ENCODE measurements at places on chromosomes 11 and 22.

GRCh38 chr11:18264035-18264434 lies 2.0 kb upstream of the SAA1 start:
- DNase-seq, result no peak

DNA sequence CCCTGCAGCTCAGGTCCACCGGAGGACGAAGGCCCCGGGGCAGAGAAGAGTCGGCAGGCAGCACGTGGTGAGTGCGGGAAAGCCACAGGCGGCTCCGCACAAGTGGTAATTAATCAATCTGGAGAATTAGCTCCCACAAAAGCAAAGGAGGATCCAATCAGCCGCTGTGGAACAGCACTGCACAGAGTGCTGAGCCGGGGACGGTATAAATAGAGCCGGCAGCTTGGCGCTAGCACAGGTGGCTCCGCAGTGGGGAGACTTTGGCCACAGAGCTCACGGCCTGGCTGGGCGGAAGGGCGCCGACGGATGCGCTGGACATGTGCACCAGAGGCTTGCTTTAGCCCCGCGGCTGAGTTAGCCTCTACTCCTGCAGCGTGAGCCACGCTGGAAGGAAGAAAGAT lies 48.9 kb downstream of the IGSF9B start:
- DNase-seq, result no peak

- no peak for DNase-seq
Observed at GRCh38 chr22:44338177-44338810, 25.5 kb upstream of the SHISAL1 start.

GRCh38 chr11:126146454-126147192 lies 64.8 kb downstream of the RPUSD4 start:
- no peak for DNase-seq

GRCh38 chr11:925496-926301 lies at the start of gene AP2A2:
TSS of gene AP2A2 (plus strand) at chr11:925870. CDS start at chr11:926022, 152 bp downstream.
- DNase-seq, result peak; percentile 92

- DNase-seq, result no peak
Observed at GRCh38 chr22:26853495-26853894, 196.1 kb downstream of the MIAT start.

DNA sequence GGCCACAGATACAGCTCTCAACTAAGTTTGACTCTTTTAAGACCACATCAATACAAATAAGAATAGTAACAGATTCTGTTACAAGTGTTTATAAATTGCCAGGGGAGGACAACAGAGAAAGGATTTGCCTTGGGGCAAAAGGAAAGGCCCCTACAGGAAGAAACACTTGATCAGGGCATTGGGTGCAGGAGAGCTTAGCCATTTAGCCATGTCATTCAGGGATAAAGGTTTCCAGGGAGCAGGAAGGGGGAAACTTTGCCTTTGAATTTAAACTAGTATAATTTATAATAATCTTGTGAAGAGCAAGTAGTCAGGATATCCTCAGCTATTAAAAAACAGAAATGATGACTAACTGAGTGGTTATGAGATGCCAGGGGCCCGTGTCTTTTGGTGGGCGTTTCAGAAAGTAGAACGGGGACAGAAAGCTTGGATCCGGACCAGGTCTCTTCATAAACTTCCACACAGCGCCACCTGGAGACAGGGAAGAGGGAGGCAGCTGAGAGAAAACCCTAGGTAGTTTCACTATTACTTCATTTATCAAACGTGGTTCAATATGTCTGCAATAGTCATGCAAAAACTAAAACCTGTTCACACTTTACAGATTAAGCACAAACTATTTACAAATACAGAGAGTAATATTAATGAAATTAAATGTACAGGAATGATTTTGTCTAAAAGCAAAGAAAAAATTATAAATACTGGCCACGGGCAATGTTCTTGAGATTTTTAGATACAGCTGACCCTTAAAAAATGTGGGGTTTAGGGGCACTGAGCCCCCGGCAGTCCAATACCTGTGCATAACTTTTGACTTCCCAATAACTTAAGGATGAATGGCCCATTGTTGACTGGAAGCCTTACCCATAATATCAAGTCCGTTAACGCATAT lies 11.0 kb upstream of the SLC5A4 start:
- DNase-seq, result peak; percentile 62

DNA sequence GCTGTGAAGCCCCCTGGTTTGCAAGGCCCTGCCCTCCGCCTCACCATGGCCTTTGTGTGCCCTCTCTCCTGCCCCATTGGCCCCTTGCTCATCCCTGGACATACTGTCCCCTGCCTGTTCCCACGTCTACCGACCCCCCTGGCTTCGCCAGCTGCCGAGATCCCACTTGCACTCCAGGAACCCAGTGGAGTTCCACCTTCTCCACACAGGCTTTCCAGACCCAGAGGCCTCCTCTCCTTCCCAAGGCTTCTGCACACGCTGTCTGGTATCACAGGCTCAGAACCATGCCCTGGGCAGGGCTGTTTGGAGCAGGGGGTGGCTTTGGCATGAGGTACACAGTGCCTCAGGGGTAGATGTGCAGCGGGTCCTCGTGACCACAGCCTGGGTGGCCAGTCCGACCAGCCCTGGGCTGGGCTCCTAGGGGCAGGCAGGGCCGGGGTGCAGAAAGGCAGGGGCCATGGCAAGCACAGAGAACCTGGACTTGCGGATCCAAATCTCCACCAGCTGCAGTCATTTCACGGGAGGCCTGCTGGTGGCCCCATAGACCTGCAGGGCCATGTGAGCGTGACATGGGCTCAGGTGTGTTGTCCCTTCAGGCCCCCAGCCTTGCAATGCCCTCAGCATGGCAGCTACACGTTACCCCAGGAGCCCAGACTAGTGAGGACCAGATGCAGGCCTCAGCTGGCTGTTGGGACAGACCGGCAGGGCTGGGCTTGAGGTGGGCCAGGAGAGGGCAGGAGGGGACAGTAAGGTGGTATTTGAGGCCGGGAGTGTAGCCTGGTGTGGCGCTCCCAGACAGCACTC lies 9.5 kb downstream of the GRK2 start:
- DNase-seq, result no peak

- DNase-seq, result no peak
Observed at GRCh38 chr11:1648653-1649420, 19.3 kb downstream of the KRTAP5-5 start.

- no peak for DNase-seq
Observed at GRCh38 chr11:66183494-66184048, 84.9 kb upstream of the RAB1B start.

GRCh38 chr11:130431331-130431773 lies 2.9 kb upstream of the ADAMTS8 start:
- no peak for DNase-seq

DNA sequence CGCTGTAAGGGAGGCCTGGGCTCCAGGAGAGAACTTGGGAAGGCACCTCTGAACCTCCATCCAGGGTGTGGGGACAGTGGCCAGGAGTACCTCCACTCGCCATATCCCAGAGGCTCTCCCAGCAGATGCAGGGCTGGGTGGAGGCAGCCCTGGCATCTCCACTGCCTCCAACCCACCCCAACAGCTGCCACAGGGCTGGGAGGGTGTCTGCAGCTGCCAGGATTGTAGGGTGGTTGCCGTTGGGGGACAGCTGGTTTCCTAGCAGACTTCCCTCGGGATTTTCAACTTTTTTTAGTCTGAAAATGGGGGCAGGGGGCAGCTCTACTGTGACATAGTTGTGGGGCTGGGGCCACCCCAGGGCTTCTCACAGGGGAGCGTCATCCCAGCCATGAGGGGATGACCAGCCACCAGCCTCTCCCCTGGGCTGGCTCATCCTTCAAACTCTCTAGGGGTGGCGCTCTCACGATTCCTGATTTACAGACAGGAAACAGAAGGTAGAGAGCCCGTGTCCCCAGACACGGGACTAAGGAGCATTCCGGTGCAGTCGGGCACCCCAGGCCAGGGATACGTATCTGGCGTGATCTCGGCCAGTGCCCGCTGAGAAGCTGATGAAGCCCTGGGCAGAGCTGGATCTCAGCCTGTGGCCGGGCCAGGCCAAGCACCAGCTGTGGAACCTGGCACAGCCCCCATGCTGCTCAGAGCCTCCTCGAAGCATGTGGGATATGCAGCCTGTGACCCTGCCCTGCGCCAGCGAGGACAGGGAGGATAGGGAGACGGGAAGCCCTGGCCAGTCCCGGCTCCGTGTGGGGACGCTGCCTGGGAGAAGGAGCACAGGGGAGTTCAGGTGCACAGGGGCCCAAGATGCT lies 9.9 kb downstream of the PRR5 start:
- DNase-seq, result no peak

DNA sequence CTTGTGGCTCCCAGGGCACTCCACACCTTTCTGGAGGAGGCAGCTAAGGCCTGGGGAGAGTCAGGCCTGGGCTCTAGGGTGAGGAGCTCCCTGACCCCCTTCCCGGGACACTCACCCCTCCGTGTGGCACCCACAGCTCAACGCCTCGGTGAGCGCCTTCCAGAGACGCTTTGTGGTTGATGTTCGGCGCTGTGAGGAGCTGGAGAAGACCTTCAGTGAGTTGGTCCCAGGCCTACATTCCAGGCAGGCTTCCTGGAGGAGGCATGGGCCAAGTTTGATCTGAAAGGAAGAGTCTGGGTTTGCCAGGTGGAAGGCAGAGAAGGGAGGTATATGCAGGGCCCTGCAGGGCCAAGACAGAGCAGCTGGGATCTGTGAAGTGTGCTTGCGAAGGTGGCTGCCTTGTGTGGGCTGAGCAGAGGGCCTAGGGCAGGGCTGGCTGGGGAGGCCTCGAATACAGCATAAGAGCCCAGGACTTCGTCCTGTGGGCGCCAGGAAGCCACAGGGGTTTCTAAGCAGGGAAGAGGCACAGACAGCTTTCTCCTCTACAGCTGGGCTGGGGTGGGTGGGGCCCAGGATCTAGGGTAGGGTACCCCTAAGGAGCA lies 2.9 kb downstream of the TCIRG1 start:
- DNase-seq, result no peak

DNA sequence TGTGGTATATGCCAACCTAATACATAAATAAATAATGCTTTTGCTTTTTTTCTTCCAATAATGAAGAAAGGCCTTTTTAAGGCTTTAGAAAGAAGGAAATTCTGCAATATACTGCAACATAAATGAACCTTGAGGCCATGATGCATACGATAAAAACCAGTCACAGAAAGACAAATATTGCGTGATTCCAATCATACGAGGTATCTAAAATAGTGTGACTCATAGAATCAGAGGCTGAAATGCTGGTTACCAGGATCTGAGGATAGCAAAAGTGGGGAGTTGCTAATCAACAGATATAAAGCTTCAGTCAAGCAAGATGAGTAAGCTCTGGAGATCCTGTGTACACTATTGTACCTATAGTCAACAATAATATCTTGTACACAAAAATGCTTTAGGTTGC lies 24.2 kb downstream of the MS4A6A start:
- no peak for DNase-seq

- no peak for DNase-seq
Observed at GRCh38 chr22:33038131-33038772, 19.9 kb downstream of the SYN3 start.

DNA sequence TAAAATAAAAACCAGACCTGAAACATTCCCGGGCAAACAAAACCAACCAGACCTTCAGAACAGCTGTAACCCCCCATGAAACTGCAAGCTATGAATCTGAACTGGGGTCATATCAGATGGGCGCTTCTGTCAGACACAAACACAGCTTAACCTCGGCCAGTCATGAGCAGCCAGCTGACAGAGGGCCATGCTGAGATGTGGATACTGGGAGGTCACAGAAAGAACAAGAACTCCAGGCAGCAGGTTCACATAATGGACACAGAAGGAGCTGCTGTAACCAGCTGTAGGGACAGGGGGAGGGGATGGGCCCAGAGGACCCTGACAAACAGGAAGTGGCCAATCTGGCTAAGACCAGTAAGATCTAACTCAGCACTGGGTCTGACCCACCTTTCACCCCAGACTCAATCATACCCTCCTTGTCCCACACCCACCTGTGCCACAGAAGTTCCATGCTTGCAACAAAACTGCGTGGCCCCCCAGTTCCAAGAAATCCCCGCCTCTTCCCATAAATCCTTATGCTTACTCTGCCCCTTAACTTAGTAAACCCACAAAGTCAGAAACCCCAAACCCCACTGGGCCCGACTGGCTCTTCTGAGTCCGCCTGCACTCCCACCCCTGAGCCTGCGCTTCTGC lies 4.0 kb downstream of the APOL4 start:
- no peak for DNase-seq

GRCh38 chr22:22446517-22446916 lies 62.0 kb downstream of the ZNF280B start:
- no peak for DNase-seq

DNA sequence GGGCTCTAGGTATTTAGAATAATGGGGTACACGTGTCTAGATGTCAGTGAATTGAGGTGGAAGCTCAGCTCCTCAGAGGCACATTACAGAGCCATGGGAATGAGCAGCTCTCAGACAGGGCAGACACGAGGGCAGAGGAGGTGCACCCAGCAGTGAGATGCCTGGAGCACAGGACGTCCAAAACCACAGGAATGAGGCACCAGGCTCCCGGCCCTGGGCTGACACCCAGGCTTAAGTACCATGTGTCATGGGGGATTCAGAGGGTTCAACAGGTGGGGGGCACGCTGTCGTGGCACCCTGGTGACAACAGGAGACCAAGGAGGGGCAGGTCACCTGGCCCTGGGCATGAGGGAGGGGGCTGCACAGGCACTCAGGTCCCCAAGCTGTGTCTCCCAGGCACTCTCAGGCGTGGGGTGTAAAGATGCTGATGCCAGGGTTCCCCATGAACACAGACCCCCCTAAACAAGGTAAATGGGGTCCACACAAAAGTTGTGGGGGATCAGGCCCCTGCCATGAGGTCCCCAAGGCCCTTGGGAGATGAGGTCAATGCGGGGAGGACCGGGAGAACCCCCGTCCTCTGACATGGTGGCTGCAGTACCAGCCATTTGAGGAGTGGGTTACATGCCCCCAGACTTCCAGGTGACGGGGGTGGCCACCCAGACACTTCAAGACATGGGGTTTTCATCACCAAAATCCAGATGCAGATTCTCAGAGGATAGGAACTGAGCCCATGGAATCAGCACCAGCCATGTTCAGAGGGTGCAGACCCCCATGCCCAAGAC lies 5.6 kb upstream of the SYT8 start:
- peak; percentile 82 for DNase-seq

- no peak for DNase-seq
Observed at GRCh38 chr11:2510626-2511402, 66.0 kb downstream of the KCNQ1 start.

DNA sequence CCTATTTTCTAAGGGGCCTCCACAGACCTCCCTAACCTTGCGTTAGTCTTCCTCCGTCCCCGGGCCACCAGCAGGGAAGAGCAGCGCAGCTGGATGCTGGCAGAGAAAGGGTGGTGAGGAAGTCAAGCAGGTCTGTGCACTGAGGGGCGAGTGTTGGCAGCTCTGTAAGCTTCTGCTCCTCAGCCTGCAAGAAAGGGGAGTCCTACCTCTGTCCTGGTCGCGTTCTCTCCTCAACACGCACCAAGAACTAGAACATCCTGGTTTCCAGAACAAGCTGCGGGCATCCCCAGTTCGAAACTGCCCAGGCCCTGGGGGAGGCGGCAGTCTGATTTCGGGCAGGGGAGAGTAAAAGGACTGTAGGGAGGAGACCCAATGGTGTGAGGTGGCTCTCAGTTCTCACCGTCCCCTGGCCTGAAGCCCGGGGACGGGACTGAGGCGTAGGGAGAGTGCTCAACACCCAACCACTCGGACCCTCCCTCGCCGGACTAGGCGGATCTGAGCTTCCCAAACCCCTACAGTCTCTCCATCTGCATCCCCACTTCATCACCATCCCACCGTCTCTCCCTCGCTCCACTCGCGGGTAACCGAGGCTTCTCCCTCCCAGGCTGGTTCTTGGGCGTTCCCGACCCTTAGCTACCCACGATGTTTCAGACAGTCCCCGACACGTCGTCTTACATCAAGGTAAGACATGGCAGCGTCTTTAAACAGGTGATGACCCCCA lies 7.7 kb upstream of the FLI1 start:
- no peak for DNase-seq

Measured in HTR-8/SVneo (cell line).